ENCODE measurements at places on chromosomes 3 and 15. TPM values are rescaled to one million over a fixed set of nuclear protein-coding genes. Genes with fewer than 3 reads are reported as not detected.

DNA sequence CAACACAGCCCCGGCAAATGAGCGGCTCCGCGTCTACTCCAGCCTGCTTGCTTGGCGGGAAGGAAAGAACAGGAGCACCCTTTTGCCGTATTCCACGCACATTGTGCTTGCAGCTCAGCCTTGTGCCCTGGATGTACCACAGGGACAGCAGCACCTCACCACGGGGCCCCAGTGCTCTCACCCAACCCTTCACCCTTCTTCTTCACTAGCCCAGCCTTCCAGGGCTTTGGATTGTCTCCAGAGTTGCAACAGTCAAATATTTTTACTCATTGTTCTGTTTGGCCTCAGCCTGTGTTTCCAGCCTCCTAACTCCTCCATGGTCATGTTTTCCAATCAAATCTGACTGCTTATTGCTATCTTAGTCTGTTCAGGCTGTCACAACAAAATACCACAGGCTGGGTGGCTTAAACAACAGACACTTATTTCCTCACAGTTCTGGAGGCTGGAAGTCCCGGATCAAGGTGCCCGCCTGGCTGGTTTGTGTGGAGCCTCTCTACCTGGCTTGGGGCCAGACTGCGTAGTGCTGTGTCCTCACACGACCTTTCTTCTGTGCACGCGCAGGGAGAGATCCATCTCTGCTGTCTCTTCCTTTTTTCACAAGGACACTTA, 79.2 kb upstream of the ABHD17C start:
- H3K4me1 ChIP-seq = no peaks in the 10 kb centered on the region
- no peak overlapping the region for H3K4me3 ChIP-seq
- no peaks in the 10 kb centered on the region for H3K36me3 ChIP-seq
- peaks cover 20% of the 10 kb centered on the region for H3K27me3 ChIP-seq
- no peak for DNase-seq

DNA sequence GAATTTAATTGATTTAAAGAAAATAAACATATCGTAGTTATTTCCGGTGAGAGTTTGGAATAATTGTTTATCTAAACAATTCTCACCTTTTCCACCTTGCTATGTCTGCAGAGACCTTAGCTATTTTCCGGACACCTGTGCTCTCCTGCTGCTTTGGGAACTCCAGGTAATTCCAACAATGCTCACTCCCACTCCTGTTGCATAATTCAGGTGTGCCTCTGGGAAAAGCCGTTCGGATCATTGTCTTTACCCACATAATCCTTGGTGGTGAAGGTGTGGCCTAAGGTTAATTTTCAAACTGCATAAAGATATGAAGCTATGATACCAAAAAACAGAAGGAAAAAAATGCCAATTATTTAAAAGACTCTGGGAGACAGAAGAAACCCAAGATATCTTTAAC, 59.4 kb downstream of the LDHAL6B start:
- peaks cover 9% of the 10 kb centered on the region for H3K4me1 ChIP-seq
- peaks cover 5% of the 10 kb centered on the region for H3K36me3 ChIP-seq
- H3K27ac ChIP-seq = no peak overlapping the region
- H3K4me3 ChIP-seq = no peak overlapping the region

The PRR20G gene
- not detected for total RNA-seq

- peaks cover 14% of the 10 kb centered on the region for H3K4me1 ChIP-seq
- H3K36me3 ChIP-seq = no peaks in the 10 kb centered on the region
- H3K27me3 ChIP-seq = peaks cover 76% of the 10 kb centered on the region
- peak overlapping the region; percentile 76 for H3K4me3 ChIP-seq
Observed at GRCh38 chr3:138935863-138936740, 10.8 kb downstream of the FOXL2 start.

DNA sequence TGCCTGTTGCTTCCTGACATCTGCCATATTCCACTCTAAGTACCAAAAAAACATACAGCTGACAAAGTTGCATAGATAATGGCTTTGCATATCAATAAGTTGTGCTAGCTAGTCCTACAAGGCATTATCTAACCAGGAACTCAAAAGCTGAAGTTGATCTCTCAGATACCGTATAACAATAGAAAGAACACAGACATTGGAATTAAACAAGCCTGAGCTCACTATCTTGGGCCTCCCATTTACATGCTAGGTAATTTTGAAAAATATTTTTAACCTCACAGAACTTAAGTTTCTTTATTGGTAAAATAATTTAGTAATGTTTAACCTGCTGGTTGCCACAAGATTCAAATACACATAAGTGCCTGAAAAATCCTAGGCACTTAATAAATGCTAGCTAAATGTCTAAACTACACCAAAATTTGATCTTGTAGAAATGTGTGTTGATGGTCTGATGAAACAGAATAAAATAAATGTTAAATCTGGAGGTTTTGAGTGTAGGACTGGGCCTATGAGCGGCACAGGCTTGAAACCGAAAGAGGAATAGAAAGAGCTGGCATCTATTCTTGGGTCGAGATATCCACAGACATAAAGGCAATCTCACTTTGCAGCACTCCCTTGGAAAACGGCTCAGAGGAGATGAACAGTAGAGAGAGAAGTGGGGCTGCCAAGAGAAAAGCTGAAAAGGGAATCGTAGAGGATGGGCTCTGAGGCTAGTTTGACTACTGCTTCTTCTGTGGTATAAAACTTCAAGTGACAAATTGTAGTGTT, 29.9 kb upstream of the TTC14 start:
- no peaks in the 10 kb centered on the region for H3K36me3 ChIP-seq
- H3K4me1 ChIP-seq = no peaks in the 10 kb centered on the region
- H3K27me3 ChIP-seq = no peaks in the 10 kb centered on the region
- DNase-seq = no peak
- no peak overlapping the region for H3K27ac ChIP-seq
- H3K4me3 ChIP-seq = no peak overlapping the region

DNA sequence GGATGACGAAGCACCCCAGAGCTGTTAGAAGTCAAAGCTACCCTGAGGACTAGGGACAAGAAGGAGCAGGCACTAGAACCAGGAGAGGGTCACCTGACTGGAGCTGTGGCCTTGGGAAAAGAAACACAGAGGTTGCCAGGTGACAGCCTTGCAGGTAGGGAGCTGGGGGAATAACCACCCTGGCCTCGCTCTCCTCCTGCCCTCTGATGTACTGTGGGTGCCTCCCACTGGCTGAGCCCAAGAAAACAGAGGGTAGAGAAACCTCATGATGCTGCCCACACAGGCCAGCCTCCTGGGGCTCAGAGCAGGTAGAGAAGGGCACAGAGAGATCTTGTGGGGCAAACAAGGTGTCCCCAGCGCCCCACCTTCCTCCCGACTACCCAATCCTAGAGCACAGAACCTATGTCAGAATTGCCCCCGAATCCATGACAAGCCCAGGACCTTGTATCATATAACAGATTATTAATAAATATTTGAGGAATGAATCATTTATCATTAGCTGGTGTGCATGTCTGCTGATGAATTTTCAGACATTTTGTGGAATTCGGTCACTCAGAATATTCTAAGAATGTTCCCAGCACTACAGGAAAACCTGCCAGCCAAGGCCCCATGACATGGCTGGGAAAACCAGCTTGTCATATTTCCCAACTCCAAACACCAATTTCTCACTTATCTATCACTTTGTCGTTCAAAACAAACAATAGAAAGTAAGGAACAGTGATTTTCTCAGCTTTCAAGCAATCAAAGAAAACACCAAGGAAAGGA, 59.8 kb upstream of the MEX3B start:
- no peak overlapping the region for H3K27ac ChIP-seq
- H3K36me3 ChIP-seq = no peaks in the 10 kb centered on the region
- H3K27me3 ChIP-seq = peaks cover 8% of the 10 kb centered on the region
- no peak overlapping the region for H3K4me3 ChIP-seq
- H3K4me1 ChIP-seq = peaks cover 4% of the 10 kb centered on the region

Measured in activated CD4-positive, alpha-beta T cell treated with anti-CD3 and anti-CD28 coated beads, Interleukin-2, amount 10 ng/mL, durations not matched to agents 24 days and 14 days (primary cell).